ENCODE measurements at places on chromosomes 3 and 15.

- peak overlapping the region; percentile 81 for H3K27ac ChIP-seq
- H3K4me1 ChIP-seq = peaks cover 2% of the 10 kb centered on the region
- no peak overlapping the region for H3K4me3 ChIP-seq
- DNase-seq = peak; percentile 19
Observed at GRCh38 chr3:99859825-99860224, 42.2 kb downstream of the CMSS1 start.

DNA sequence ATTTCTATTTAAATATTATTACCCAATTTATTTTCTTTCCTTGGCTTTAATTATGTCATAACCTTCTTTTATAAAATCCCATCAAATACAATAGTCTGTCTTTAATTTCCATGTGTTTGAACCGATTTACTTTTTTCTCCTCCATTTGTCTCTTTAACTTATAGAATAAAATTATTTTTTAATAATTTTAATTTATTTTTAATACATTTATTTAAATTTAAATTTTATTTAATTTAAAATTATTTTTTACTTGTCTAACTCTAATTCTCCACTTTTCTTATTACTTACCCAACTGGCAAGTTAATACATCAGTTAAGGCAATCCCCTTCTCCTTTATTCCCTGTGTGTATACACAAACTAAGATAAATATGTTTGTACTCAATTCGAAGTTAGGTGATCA lies 817.6 kb upstream of the NR2F2 start:
- H3K27me3 ChIP-seq = no peaks in the 10 kb centered on the region
- no peak for DNase-seq
- H3K27ac ChIP-seq = no peak overlapping the region
- H3K4me3 ChIP-seq = no peak overlapping the region
- no peaks in the 10 kb centered on the region for H3K4me1 ChIP-seq

GRCh38 chr3:5349343-5349742 lies 161.8 kb downstream of the EDEM1 start:
- H3K36me3 ChIP-seq = no peaks in the 10 kb centered on the region
- H3K4me1 ChIP-seq = no peaks in the 10 kb centered on the region
- no peak for DNase-seq
- H3K4me3 ChIP-seq = no peak overlapping the region

- no peak for DNase-seq
- H3K4me3 ChIP-seq = no peak overlapping the region
- H3K27me3 ChIP-seq = no peaks in the 10 kb centered on the region
- no peaks in the 10 kb centered on the region for H3K4me1 ChIP-seq
- H3K36me3 ChIP-seq = no peaks in the 10 kb centered on the region
Observed at GRCh38 chr3:73863546-73864079, 238.9 kb upstream of the PDZRN3 start.

- no peak overlapping the region for H3K27ac ChIP-seq
- H3K4me1 ChIP-seq = peaks cover 8% of the 10 kb centered on the region
- no peaks in the 10 kb centered on the region for H3K36me3 ChIP-seq
Observed at GRCh38 chr3:129013491-129013891, 12.4 kb downstream of the EFCC1 start.

DNA sequence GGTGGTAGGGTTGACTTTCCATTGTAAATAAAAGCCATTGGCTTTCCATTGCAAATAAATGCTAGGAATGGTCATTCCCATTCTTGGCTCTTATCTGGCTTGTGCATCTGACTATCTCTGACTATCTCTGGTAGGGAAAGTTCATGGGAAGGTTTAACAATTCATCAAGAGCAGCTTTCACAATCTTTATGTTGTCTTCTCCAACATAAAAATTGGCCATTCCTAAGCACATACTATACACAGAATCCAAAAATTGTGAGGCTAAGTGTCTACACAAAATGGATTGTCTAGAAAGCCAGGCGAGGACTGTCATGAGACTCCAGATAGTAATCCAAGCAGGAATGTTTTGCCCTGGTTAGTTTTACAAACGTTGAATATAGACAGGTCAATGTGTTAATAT lies 54.4 kb upstream of the WNT5A start:
- DNase-seq = no peak
- H3K27me3 ChIP-seq = no peaks in the 10 kb centered on the region
- no peaks in the 10 kb centered on the region for H3K36me3 ChIP-seq
- H3K4me1 ChIP-seq = no peaks in the 10 kb centered on the region
- H3K27ac ChIP-seq = no peak overlapping the region

DNA sequence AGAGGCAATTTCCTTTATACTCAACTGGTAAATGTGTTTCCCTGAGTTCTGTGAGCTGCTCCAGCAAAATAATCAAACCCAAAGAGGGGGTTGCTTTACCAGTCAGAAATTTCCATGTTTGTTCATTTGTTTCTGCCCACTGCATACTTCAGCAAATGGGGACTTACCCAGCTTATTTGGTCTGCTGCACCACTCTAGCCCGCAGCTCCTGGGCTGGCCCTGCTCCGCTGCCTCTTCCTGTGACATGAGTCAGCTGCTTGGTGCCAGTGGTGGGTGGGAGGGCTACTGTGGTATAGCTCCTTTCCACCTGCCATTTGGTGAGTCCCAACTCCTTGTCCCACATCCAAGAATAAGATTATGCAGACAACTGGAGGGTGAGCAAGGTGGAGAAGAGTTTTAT lies 644.2 kb downstream of the MCTP2 start:
- H3K4me1 ChIP-seq = no peaks in the 10 kb centered on the region
- DNase-seq = no peak
- no peaks in the 10 kb centered on the region for H3K36me3 ChIP-seq
- H3K27me3 ChIP-seq = no peaks in the 10 kb centered on the region
- no peak overlapping the region for H3K4me3 ChIP-seq
- H3K27ac ChIP-seq = no peak overlapping the region

GRCh38 chr3:54719914-54720313 lies 207.9 kb downstream of the LRTM1 start:
- H3K27me3 ChIP-seq = no peaks in the 10 kb centered on the region
- DNase-seq = no peak
- H3K36me3 ChIP-seq = no peaks in the 10 kb centered on the region
- no peak overlapping the region for H3K27ac ChIP-seq
- no peak overlapping the region for H3K4me3 ChIP-seq
- H3K4me1 ChIP-seq = no peaks in the 10 kb centered on the region

- no peaks in the 10 kb centered on the region for H3K27me3 ChIP-seq
- H3K4me1 ChIP-seq = peaks cover 12% of the 10 kb centered on the region
- DNase-seq = no peak
- H3K4me3 ChIP-seq = peak overlapping the region; percentile 88
Observed at GRCh38 chr3:57556459-57557084, 498 bp downstream of the PDE12 start.

DNA sequence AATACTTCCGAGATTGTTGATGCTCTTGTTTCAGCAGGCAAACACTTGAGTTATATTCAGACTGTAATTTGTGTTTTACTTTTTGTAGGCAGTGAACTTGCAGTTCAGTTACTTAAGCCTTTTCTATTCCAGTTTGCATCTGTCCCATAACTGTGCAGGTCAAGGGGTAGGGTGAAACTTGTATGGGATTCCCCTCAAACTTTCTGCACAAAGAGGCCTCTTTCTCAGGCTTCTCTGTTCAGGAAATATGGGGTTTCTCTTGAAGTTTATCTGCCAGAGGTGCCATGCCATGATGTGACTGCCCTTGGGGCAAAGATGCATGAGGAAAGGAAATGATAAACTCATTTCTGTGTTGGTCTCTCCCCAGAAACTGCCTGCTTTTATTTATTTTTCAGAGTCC lies 66.7 kb downstream of the SLC24A1 start:
- DNase-seq = no peak
- no peak overlapping the region for H3K27ac ChIP-seq
- H3K4me1 ChIP-seq = no peaks in the 10 kb centered on the region

DNA sequence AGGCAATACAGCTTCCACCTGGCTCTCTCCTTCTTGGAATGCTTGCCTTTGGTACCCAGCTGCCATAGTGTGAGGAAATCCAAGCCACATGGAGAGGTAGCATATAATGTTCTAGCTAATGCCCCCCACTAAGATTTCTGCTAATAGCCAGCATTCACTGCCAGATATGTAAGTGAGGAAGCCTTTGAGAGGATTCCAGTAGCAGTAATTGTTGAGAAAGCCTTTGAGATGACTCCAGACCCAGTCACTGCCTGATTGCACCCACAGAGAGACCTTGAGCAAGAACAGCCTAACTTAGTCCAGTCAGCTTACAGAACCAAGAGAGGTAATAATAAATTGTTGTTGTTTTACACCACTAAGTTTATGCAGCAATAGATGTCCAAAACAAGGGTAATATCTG lies 63.1 kb downstream of the STRIT1 start:
- H3K36me3 ChIP-seq = no peaks in the 10 kb centered on the region
- H3K4me1 ChIP-seq = 0 out of 2 replicates have a peak, but pooled peaks cover 6% of the 10 kb centered on the region
- no peak for DNase-seq
- H3K4me3 ChIP-seq = no peak overlapping the region

GRCh38 chr3:23159929-23160328 lies 43.2 kb upstream of the UBE2E2 start:
- DNase-seq = no peak
- no peak overlapping the region for H3K4me3 ChIP-seq
- no peaks in the 10 kb centered on the region for H3K36me3 ChIP-seq
- H3K4me1 ChIP-seq = no peaks in the 10 kb centered on the region

- no peak for DNase-seq
- H3K27ac ChIP-seq = no peak overlapping the region
- H3K4me3 ChIP-seq = no peak overlapping the region
- H3K4me1 ChIP-seq = no peaks in the 10 kb centered on the region
Observed at GRCh38 chr3:195849322-195850074, 37.8 kb upstream of the MUC4 start.

DNA sequence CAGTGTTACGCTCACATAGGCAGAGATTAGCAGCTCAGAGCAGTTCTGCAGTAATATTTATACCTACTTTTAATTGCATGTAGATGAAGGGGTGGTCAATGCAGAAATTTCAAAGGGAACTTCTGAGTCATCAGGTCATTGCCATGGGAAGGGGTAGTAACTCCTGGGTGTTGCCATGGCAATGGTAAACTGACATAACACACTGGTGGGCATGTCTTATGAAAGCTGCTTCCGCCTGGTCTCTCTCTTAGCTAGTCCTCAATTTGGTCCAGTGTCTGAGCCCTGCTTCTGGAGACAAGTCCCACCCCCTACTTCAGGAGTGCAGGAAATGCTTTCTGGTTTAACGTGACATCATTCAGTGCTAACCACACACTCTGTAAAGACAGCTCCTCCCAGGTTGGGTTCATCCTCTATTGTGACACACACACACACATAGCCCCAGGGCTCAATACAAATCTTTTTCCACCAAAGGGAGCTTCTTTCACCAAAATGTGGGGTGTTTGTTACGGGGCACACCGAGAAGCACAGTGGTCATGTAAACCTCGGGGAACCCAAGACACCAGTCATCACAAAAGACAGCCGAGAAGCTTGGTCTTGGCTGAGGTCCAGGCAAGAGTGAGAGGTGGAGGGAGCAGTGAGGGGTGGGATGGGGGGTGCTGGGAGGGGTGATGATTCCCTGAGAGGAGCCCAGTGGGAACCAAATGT lies 74.5 kb downstream of the TLE3 start:
- no peak for DNase-seq
- H3K27ac ChIP-seq = no peak overlapping the region
- H3K4me1 ChIP-seq = peaks cover 17% of the 10 kb centered on the region
- no peaks in the 10 kb centered on the region for H3K36me3 ChIP-seq

- no peaks in the 10 kb centered on the region for H3K36me3 ChIP-seq
- DNase-seq = no peak
- no peak overlapping the region for H3K4me3 ChIP-seq
Observed at GRCh38 chr3:143192193-143192592, 72.6 kb downstream of the CHST2 start.

DNA sequence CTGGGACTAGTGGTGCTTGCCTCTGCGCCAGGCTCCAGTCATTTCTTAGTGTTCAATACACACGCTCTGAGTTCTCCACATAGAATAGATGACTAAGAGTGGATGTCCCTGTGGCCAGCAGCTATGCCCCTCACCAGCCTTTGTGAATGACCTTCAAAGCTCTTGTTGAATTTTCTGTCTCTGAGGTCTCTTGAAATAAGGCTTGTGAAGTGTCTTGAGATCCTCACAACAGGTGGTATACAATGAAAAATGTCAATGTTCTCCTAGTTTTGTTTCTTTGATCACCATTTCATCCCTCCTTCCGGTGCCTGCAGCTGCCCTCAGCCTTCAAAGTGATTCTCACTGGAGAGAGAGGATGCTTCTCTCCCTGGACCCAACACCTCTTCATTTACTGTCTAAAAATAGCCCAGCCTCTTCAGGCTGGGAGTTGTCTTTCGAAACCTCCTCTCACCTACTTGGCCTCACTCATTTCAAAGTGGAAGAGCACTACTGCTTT lies 5.4 kb downstream of the MAPKBP1 start:
- H3K27ac ChIP-seq = no peak overlapping the region
- no peaks in the 10 kb centered on the region for H3K27me3 ChIP-seq

- no peaks in the 10 kb centered on the region for H3K36me3 ChIP-seq
- no peak overlapping the region for H3K27ac ChIP-seq
- H3K4me3 ChIP-seq = no peak overlapping the region
- no peak for DNase-seq
Observed at GRCh38 chr15:31084176-31084575, 17.3 kb downstream of the TRPM1 start.

GRCh38 chr3:170553788-170554757 lies 31.8 kb downstream of the SLC7A14 start:
- no peak overlapping the region for H3K4me3 ChIP-seq
- no peak for DNase-seq
- H3K27me3 ChIP-seq = no peaks in the 10 kb centered on the region
- no peak overlapping the region for H3K27ac ChIP-seq
- H3K4me1 ChIP-seq = no peaks in the 10 kb centered on the region
- no peaks in the 10 kb centered on the region for H3K36me3 ChIP-seq

DNA sequence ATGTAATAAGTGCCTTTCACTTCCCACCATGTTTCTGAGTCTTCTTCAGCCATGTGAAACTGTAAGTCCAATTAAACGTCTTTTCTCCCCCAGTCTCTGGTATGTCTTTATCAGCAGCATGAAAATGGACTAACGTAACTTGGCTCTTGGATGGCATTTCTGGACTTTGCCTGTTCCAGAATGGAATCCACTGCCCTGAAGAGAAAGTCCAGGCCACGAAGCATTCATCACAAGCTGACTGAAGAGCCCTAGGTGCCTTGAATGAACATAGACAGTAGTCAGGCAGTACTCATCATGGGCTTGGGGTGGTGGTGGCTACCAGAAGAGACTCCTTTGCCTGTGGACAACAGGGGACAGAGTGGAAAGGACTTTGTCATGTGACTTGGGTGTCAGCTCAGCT lies 1505.0 kb downstream of the SI start:
- DNase-seq = no peak
- H3K27me3 ChIP-seq = no peaks in the 10 kb centered on the region
- no peak overlapping the region for H3K27ac ChIP-seq
- no peak overlapping the region for H3K4me3 ChIP-seq
- no peaks in the 10 kb centered on the region for H3K4me1 ChIP-seq
- no peaks in the 10 kb centered on the region for H3K36me3 ChIP-seq

DNA sequence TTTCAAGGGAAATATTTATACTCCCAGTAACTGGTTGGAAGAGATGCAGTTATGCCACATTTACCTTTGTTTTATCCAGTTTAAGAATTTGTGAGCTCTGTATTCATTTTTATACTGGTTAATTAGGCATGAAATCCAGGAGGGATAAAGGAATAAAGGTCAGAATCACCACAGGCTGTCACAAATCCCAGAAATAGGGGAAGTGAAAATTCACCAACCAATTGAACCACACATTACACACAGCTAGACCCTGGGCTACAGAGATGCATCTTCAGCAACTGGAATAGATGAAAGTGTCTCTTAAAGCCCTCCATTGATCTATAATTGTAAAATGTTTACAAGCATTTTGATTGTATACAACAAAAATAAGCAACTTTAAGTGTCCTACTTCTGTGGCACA lies 18.5 kb downstream of the SERPINI1 start:
- H3K27me3 ChIP-seq = no peaks in the 10 kb centered on the region
- H3K4me3 ChIP-seq = no peak overlapping the region
- no peaks in the 10 kb centered on the region for H3K4me1 ChIP-seq
- no peak overlapping the region for H3K27ac ChIP-seq

Measured in SK-N-SH (cell line).